ENCODE measurements at places on chromosomes 11 and 22.

GRCh38 chr11:117396970-117397369, 69.3 kb downstream of the CEP164 start:
- DNase-seq: no peak

DNA sequence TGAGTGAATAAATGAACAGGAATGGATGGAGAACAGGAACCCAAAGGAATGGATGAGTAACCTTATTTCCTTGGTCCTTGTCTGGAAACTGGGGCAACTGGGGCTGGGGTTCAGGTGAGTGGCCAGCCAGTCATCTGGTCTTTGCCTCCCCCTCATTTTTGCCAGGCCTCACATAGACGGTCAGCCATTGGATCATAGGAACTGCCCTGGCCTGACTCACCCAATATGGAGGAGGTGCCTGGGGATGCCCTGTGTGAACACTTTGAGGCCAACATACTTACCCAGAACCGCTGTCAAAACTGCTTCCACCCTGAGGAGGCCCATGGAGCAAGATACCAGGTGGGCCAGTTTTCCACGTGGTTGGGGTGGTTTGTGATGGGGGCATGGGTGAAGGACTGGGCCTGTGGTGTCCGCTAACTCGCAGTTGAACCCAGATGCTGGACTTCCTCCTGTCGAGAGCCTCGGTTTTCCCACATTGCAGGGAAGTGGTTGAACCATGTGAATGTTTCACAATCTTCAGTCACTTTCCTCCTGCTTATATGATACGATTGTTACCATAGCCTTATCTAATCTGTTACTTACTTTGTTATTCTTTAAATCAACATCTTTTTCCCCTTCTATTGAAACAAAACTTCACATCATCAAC, 4.4 kb downstream of the TRIOBP start:
- DNase-seq: no peak

- DNase-seq: no peak
Observed at GRCh38 chr11:87675993-87676392, 499.2 kb downstream of the RAB38 start.

GRCh38 chr11:10493041-10493663, 38.1 kb downstream of the AMPD3 start:
- DNase-seq: no peak

GRCh38 chr11:28833670-28834069, 725.5 kb downstream of the METTL15 start:
- DNase-seq: no peak

DNA sequence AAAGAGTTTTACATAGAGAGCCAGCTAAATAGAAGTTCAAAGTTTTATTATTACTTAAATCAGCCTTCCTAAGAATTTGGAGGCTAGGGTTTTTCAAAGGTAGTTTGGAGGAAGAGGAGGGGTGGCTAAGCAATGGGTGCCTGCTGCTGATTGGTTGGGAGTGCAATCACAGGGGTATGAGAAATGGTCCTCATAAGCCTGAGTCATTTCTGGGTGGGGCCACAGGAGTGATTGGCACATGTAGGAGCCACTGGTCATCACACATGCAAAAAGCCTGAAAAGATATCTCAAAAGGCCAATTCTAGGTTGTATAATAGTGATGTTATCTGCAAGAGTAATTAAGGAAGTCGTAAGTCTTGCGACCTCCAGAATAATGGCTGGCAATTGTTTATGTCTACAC, 12.9 kb downstream of the OR51L1 start:
- DNase-seq: no peak

DNA sequence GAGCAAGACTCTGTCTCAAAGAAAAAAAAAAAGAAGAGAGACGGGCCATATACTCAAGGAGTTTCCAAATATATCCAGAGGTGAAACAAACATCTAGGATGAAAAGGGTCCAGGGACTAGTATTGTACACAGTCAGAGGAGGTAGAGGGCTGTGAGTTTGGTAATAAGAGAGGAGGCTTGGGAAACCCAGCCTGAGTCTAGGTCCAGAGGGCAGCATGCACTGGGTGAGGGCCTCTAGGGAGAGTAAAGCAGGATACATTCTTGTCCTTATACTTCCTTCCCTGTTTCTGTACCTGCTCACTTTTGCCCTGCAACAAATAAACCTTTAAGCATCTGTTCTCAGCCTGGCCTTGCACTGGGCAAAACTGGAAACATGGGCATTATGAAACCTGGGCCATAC, 31.5 kb downstream of the STIM1 start:
- DNase-seq: no peak

DNA sequence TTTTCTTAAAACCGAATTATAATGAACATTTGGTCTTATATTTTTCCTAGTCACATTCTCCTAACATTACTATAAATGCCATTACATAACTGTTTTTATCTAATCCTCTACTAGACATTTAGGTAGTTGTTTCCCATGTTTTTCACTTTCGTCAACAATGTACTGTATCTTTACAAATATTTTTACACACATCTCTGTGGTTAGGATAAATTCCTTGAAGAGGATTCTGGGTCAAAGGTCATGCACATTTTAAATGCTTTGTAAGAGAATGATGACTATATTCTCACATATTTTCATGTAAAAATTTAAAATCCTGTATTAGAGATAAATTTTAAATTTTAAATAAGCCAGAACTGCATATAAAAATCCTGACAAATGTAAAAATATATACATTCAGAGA, 61.3 kb upstream of the CLNS1A start:
- DNase-seq: no peak

DNA sequence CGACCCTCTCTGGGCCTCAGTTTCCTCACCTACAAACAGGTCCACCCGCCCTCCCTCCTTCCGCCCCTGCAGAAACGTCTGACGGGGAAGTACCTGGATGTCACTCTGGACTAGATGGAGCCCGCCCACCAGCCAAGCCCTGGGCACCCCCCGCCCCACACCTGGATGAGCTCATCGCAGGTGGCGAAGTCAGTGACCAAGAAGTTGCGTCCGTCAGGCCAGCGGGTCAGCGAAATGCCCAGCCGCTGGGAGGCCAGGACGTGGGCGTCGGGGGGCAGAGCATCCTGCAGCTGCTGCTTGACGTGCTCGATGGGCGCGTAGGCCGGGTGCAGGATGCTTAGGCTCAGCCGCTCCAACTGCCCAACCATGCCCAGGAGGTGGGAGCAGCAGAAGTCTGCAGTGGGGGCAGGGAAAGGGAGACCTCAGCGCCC, 897 bp downstream of the PNPLA5 start:
- no peak for DNase-seq

DNA sequence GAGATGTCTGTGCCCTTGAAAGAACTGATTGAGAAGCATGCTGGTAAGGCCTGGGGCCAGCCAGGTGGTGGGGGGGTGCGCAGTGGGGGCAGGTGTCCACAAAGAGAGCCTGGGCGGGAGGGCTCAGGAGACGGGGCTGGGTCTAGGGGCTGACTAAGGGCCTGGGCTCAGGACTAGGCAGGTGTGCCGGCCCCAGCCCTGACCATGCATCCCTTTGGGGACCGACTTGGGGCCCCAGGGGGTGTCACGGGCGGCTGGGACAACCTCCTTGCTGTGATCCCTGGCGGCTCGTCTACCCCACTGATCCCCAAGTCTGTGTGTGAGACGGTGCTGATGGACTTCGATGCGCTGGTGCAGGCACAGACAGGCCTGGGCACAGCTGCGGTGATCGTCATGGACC, 4.4 kb downstream of the NDUFV1 start:
- DNase-seq: no peak

GRCh38 chr11:85823816-85824215, 12.9 kb upstream of the SYTL2 start:
- no peak for DNase-seq

- DNase-seq: no peak
Observed at GRCh38 chr22:38699784-38700183, 959 bp downstream of the JOSD1 start.

GRCh38 chr22:49626361-49627216, 201.1 kb downstream of the BRD1 start:
- DNase-seq: no peak

GRCh38 chr11:67099831-67100324, 19.2 kb upstream of the KDM2A start:
- no peak for DNase-seq

GRCh38 chr22:39662686-39663052, 92.1 kb downstream of the CACNA1I start:
- DNase-seq: no peak

DNA sequence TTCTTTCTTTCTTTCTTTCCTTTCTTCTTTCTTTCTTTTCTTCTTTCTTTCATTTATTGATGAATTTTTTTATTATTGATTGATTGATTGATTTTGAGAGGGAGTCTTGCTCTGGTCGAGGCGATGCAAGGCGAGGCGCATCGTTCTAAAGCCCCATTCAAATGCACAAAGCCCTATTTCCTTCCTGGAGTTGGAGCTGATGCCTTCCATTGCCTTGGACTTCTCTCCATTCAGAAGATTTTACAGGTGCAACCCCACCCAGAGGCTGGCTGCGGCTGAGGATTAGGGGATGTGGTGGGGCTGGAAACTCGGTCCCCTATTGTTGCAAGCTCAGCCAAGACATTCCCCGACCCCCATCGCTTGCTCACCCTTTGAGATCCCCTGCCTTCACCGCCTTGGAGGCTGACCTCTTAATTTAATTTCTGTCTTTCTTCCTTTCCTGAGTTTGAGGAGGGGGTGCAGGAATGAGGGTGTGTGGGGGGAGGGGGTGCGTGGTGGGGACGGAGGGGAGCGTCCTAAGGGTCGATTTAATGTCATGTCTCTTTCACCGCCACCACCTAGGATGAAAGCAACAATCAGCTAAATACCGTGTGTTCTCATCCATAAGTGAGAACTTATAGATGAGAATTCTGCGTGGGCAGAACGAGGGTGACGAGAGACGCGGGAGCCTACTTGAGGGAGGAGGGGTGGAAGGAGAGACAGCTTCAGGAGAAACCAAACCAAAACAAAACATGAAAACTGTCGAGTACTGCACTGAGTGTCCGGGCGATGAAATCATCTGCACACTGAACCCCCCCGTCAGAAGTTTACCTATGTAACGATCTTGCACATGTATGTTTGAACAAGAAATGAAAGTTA, 3913.9 kb upstream of the OR11H1 start:
- DNase-seq: no peak

GRCh38 chr22:26811647-26811992, 154.2 kb downstream of the MIAT start:
- no peak for DNase-seq

- DNase-seq: no peak
Observed at GRCh38 chr22:36325154-36326031, 62.4 kb downstream of the MYH9 start.

DNA sequence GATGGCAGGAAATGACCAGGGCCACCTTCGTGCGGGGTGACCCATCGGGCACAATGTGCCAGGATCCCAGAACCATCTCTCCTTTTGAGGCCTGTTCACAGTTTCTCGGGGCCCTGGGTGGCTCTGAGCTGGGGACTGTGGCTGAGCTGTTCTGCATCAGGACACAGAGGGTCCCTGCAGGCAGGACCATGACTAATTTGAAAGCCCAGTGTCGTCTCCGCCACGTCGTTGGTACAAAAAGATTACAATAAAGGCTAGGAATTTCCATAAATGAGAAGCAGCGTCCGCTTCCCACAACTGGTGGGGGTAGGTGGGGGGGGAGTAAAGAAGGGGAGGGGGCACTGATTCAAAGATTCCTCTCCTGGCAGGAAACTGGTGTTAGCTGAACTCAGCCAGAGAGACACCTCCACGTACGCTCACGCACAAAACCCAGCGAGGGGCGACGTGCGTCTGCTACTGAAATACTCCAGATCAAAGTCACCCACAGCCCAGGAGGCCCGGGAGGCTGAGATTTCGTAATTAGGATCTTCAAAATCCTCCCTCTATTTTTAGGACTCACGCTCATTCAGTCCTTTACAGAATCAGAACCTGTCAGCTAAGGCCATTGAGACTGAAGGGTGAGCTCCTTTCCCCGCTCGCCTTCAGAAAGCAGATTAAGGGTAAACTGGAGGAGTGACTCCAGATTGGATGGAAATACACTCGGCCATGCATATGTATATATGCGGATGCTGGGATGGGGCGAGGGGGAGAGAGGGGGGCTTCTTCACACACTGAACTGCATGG, 11.0 kb downstream of the MN1 start:
- DNase-seq: no peak

GRCh38 chr11:113670831-113671215, 35.3 kb downstream of the TMPRSS5 start:
- DNase-seq: no peak

DNA sequence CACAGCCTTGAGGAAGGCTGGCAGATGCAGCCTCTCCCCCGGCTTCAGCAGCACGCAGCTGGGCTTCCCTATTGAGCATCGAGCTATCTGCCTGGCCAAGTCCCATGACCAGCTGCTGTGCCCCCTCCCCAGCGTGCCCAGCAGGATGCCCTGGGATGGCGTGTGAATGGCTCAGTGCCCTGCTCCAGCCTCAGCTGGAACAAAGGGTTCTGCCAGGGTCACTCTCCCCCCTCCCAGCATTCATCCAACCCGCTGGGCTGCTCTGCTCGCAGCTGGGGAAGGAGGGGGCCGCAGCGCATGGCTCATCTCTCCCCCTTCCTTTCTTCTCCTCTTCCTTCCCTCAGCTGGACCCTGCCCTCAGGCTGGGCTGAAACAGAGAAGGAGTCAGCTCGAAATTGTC, 14.5 kb downstream of the LRP4 start:
- no peak for DNase-seq

- DNase-seq: no peak
Observed at GRCh38 chr11:106087815-106088435, 10.5 kb downstream of the AASDHPPT start.

- no peak for DNase-seq
Observed at GRCh38 chr11:108973402-108974162, 308.7 kb downstream of the DDX10 start.

DNA sequence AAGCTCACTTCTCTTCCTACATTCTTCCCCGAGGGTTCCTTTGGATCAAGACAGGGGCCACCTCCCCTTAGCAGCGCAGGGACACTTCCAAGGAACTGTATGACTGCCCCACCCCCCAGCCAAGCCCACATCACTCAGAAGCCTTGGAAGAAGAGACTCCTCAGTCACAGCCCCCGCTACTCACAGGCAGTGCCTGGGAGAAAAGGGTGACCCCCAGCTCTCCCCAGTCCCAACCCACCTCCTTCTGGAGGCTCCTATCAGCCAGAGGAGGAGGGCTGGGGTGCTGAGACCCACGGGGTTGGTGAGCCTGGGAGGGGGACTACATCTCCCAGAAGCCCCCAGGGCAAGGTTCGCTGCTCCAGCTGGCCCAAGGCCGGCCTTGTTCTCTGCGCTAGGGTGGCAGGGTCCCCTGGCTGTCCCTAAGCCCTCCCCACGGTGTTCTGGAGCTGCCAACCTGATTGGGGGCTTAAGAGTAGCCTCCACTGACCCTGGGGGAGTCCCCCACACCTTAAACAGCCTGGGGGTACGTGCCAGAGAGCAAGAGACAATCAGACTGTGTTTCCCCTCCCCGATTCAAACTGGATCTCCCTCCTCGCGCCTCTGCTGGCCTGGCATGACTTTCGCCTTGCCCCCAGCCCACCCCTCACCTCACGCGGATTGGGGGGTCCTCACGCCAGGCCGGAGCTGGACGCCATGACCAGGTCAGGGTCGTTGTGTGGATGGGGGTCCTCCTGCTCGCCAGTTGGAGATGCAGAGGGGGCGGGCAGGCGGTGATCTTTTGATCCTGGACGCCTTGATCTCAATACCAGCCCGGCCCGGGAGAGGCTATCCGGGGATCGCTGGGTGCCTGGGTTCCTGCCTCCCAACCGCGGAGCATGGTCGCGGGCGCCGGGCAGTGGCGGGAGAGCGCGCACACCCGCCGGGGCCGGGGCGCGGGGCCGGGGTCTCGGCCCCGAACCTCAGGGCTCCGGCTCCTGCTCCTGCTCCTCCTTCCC, 838 bp downstream of the BCL9L start:
- DNase-seq: no peak

GRCh38 chr11:11374358-11375148, 21.5 kb upstream of the CSNK2A3 start:
- no peak for DNase-seq

GRCh38 chr11:126636911-126637794, 281.7 kb downstream of the ST3GAL4 start:
- DNase-seq: no peak

- DNase-seq: no peak
Observed at GRCh38 chr22:39674536-39674935, 104.0 kb downstream of the CACNA1I start.
